Activated CD8-positive, alpha-beta T cell treated with anti-CD3 and anti-CD28 coated beads, Interleukin-2, amount 10 ng/mL, durations not matched to agents 7 days and 5 days (primary cell): ENCODE measurements at places on chromosomes 2 and 18.

DNA sequence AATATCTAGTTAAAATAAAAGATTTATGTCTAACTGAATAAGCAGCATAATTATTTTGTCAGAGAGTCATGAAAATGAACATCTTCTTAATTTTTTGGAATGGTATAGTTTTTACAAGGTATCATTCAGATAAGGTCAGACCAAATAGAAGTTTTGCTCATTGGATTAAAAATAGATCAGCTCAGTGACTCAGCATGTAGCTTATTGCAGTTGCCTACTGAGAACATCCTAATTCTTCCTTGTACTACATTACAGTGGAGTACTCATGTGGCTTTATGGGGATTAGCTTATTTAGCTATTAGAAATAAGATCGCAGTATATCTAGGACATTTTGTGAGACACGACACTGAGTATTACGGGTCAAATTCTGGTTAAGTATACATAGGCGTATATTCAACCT is 38.2 kb upstream of the PPM1B start:
- no peak for DNase-seq

DNA sequence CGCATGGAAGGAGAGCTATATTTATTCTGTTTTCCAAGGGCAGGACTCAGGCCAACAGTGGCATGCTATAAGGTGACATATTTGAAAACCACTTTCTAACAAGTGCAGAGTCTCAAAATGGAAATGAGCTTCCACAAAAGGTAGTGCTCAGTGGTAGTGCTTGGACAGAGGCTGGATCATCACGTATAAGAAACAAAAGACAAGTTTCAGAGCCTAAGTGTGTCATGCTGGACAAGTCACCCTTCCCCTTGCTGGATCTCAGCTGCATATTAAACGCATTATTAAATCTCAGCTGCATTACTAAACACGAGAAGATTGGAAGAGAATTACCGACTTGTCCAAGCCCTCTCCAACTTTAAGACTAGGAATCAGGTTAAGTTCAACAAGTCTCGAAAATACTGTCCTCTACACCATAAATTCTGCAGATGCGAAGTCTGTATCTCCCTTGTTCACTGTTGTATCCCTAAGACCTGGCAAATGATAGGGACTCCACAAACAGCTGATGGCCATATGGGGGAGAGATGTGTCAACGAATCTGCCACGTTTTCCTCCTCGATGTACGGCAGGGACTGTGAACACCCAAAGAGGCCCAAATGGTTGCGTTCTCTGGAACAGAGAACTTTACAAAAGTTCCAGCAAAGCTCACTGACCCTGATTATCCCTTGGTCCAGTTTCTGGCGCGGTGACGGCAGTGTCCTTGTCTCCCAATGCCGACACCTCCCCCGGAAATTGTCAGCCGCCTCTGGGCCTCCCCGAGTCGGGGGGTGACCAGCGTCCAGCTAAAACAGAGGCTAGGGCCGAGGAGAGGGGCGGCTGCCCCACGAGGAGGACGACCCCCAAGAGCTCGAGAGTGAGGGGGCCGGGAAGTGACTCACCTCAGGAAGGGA is 611 bp downstream of the NOL10 start:
- DNase-seq: no peak

DNA sequence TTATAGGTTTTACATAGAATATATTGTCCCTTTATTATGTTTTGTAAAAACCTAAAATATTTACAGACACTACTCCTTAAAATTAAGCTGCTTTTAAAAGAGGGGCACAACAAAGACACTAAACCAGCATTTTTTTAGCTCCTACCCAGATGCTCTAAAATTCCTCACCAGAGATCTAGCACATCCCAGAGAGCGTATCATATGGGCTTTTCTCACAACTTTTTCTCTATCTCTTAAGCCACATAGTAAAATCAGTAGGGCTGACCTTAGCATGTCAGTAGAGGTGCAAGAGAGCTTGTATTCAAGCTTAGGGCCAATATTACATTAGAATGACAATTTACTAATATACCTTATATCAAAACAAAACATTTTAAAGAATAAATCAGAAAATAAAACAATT is 216.3 kb downstream of the TMX3 start:
- DNase-seq: no peak

DNA sequence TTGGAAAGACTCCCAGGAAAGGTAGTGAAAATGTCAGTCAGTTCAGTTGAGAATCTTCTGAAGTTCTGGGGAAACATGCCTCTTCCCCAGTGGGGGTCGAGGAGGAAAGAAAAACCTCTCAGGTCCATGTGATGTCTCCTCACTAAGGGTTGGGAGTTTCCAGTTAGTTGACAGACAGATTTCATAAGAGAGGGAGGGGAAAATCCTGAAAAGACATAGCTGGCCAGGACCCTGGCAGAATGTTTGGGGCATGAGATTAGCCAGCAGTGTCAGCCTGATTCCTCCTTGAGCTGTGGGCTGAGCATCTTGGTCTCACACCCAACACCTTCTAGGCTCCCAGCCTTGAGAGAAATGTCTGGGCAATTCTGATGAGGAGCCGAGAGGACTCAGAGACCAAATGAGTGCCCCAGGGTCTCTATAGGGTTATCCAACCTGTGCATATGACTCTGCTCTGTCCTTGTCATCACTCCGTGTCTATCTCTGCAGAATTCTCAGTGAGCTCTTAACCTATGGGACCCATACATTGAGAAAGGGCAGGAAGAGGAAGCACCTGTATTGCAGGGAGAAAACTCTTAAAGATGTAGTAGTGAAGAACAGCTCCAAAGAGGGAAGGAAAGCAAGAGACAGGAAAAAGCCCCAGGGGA is 13.9 kb downstream of the BMP10 start:
- no peak for DNase-seq

- DNase-seq: no peak
These were observed 36.5 kb downstream of the ZRANB3 start for GRCh38 chr2:135494503-135494902.

- no peak for DNase-seq
These were observed 112.4 kb downstream of the MIB1 start for GRCh38 chr18:21853016-21853415.

- no peak for DNase-seq
These were observed 142.4 kb downstream of the CCBE1 start for GRCh38 chr18:59554796-59555335.

GRCh38 chr2:74756356-74756890 is 77.5 kb upstream of the HK2 start:
- no peak for DNase-seq

GRCh38 chr2:150485114-150485870 is 2.2 kb downstream of the RND3 start:
- DNase-seq: no peak

GRCh38 chr18:1994471-1994870 is 576.8 kb downstream of the METTL4 start:
- DNase-seq: no peak

- no peak for DNase-seq
These were observed 57.9 kb upstream of the SPHKAP start for GRCh38 chr2:228239207-228239906.

DNA sequence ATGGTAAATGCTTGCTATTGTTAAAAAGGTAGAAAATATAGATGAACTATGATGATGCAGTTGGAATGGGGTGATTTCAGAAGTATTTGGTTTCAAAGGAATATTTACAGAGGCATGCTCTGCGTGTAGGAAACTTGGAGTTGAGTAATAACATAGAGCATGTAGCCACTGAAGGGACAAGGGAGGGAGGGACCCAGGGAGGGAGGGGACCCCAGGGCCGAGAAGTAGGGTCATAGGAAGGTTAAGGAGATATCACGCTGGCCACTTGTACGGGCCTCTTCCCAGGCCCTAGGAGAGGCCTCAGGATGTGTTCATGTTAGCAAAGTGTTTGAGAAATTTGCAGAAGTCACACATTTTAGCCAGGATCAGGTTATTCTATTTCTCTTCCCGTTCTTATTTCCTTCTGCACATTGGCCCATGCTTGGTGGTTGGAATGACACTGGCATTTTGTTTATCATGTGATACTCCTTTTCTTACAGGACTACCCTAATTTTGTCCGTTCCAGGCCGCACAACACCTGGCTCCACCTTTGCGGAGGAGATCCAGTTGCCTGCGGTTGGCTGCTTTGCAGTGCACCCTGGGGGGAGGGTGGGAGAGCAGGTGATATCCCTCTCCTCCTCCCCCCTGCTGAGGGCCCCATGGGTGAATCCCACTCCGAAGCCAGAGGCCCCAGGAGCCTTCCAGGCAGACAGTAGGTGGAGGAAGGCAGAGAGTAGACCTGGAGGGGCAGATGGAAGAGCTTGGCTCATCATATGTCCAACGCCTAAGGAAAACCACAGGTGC is 16.9 kb upstream of the ACKR3 start:
- DNase-seq: no peak

GRCh38 chr2:118729760-118730159 is 117.7 kb downstream of the EN1 start:
- DNase-seq: no peak

DNA sequence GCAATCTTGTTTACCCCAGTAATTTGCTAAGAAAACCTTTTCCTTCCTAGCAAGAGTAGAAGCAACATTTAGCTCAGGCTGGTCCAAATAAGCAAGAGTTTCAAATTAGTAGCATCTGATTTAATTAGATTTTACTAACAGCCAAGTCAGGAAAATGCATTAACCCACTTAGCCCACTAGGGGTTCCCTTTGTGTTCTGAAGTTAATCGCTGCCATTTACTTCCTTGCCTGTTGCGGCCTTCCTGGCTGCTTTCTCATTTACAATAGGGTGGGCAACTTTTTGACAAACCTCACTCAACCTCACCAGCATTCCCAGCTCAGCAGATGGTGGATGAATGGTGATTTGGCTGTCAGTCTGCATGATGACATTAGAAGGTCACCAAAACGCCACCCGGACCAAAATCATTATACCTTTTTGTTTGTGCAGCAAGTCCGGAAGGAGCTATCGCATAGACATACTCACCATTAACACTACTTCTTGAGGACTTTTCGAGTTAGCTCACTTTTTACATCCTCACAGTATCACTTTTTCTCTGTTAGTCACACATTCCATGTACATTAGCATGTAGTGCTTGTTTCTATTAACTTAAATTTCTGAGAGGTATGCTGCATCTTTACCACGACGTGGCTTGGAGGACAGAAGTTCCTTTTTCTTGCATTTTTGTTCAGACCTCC is 101.5 kb upstream of the SETBP1 start:
- DNase-seq: peak; percentile 21

DNA sequence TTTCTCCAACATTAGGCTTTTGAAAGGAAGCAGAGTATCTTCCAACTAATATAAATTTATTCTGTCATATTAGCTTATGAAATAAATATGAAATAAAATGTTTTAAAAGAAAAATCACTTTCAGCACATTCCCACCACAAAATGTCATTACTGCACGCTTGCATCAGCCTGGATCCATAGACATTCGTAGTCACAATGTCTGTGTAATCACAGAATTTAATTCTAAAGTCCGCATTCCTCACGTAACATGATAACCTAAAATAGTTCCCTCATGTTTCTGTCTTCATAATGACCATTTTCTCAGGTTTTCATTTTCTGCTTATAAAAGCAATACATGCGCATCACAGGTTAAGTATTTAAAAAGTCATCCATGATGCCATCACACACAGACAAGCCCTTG is 47.1 kb downstream of the HDAC4 start:
- no peak for DNase-seq

- no peak for DNase-seq
These were observed 233.7 kb upstream of the SPOPL start for GRCh38 chr2:138267902-138268254.

- no peak for DNase-seq
These were observed 192.2 kb downstream of the HDAC4 start for GRCh38 chr2:239208465-239209180.

DNA sequence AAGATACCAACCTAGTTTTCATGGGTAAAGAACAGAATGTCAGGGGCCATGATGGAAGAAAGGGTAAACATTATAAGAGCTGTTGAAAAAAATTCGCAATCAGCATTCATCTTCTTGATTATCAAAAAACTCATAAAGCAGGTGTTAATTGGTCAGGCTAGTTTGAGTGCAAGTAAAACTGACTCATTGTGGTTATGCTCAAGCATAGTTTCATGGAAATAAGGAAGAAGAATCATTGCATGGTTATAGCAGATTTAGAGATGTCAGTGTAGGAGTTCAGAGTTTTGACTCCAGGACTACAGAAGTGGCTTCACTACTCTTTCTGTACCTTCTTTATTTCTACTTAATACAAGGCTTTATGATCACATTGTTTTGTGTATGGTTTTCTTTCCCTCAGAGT is 26.9 kb upstream of the CDH19 start:
- no peak for DNase-seq

- DNase-seq: no peak
These were observed 40.6 kb downstream of the TMEM178A start for GRCh38 chr2:39706312-39706711.

DNA sequence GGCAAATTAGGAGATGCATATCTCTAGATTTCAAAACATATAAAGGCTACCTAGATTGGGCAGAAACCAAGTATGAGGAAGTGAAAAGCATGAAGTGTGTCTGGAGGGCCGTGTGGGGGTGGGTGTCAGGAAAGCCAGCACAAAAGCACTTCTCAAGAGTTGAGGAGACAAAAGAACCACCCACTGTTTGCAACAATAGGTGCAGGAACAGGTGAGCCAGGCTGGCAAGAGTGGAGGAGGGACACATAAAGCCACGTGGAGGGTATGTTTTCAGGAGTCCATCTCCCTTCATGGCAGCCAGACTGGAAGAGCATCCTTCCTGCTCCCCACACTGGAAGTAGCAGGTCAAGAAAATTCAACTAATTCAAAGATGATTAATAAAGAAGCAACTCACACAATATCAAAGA is 96.4 kb downstream of the CERS6 start:
- no peak for DNase-seq

GRCh38 chr18:11948852-11949523 is 32.3 kb upstream of the IMPA2 start:
- DNase-seq: no peak

DNA sequence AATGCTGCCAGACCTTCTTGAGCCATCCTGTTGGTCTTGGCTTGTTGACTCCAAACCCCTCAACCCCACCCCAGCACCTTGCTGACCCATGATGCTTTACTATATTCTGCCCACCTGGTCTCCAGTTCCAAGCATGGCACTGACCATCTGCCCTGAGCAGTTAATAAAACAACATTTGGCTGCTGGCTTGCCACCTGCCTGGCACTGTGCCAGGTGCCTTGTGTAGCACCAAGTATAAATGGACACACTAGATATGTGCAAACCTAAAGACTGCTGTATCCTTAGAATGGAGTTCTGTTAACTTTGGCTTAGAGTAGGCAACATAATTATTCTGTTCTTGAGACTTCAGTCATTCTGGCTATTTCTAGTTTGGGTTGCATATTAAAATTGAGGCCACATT is 91.4 kb downstream of the ACSL3 start:
- no peak for DNase-seq

DNA sequence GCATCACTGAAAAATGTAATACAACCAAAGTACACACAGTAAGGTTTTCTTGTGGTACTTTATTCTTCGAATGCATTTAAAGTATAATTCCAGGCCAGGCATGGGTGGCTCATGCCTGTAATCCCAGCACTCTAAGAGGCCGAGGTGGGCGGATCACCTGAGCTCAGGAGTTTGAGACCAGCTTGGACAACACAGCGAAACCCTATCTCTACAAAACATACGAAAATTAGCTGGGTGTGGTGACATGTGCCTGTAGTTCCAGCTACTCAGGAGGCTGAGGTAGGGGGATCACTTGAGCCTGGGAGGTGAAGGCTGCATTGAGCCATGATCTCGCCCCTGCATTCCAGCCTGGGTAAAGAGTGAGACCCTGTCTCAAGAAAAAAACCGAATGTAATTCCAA is 3.9 kb upstream of the TTC39C start:
- no peak for DNase-seq
